ENCODE measurements at places on chromosomes 6 and 20.
A peak's percentile ranks its signal among the peaks of the same experiment; 100 is the strongest.

- no peak for DNase-seq
Observed at GRCh38 chr6:52261229-52261628, 16.9 kb upstream of the IL17F start.

DNA sequence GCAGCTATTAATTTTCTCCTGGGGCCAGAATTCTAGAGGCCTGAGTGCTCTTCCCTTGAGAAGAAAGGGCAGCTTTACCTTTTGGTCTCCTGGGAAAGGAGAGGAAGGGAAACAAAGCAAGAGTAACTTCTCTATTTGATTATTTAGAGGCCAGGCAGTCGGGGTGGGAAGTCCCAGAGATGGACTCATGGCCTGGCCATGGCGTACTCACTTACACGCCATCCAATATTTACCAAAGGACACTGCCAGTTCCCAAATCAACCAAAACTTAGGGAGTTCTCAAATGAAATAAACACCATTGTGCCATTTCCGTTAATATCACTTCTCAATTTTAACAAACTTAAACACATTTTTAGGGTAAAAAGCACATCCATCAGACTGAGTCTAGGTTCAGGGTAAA, 76.6 kb downstream of the CDS2 start:
- no peak for DNase-seq

DNA sequence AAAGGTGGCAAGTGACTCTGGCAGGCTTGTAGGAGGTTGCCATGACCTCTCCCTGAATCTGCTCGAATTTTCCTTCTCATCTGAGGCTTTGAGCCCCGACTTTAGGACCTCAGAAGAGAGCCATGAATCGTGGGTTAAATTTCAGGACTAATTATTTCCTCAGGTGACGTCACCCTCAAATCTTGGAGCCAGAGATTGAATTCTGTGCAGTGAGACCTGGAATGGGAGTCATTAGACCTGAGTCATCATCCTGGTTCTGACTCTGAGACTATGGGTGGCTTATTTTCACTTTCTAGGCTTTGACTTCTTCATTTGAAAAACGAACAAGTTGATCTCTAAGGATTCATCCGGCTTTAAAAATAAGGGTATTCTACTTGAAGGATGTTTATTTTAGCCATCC, 48.5 kb upstream of the PDYN start:
- DNase-seq, result no peak

- no peak for DNase-seq
Observed at GRCh38 chr6:42225029-42225339, 7.3 kb upstream of the MRPS10 start.

- DNase-seq, result no peak
Observed at GRCh38 chr20:64077094-64077493, 2.2 kb downstream of the RGS19 start.

DNA sequence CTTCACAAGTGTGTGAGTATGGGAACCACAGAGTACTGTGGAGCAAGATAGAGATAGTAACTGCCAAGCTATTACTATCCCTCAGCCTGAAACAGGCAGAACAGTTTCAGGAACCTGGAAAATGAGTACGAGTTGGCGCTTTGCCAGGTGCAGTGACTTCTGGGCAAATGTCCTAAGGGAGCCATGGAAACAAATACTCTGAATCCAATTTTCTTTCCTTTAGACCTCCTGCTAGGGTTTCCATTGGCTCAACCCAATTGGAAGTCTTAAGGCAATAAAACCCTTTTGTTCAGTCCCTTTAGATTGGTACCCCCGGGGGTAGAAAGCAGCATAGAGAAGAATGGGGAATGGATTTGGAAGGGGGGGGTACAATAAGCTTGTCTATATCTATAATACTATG, 205.0 kb upstream of the EPHA7 start:
- no peak for DNase-seq

- no peak for DNase-seq
Observed at GRCh38 chr6:139676718-139677117, 302.3 kb upstream of the CITED2 start.

- no peak for DNase-seq
Observed at GRCh38 chr6:111301946-111302345, 181.1 kb downstream of the REV3L start.

DNA sequence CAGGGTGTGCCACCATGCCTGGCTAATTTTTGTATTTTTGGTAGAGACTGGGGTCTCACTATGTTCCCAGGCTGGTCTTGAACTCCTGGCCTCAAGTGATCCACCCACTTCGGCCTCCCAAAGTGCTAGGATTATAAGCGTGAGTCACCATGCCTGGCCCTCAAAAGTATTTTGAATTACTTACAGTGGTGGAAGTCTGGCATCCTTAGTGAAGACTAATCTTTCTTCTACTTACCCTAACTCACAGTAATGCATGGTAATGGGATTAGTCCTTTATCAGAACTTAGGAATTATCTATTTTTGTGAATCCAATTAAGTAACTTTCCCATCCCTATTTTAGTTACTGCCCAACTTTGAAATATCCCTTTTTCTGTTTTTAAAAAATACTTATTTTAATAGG, 3.9 kb downstream of the RWDD1 start:
- no peak for DNase-seq

DNA sequence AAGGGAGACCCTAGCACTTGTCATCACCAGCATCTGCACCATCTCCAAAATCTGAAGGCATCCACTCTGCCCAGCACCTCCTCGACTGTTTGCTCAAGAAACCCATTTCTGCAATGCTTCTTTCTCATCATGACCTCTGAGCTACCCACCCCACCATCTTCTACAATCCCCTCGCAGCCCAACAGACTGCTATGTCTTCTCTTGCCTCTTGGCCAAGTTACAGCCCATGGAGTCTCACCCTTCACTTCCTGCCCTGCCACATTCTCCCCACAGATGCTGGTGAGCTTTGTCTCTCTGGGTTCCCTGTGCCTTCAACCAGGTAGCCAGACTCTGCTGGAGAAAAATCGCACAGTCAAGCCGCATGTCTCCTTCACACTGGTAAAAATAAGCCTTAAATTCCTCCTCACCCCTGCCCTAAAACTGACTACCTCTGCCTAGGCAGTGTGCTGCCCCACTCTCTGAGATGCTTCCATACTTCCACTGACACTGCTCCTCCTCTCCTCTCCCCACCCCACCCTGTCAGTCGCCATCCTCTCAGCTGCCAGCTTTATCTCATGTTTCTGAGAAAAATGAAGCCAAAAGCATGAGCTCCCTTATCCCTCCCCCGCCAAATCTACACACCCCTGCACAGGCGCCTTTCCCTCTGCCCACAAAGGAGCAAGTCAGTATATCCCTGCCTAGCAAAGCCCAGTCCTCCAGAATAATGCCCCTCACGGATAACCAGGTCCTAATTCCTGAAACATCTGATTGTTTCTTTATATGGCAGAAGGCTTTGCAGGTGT, 2.3 kb upstream of the TXNDC5 start:
- no peak for DNase-seq

DNA sequence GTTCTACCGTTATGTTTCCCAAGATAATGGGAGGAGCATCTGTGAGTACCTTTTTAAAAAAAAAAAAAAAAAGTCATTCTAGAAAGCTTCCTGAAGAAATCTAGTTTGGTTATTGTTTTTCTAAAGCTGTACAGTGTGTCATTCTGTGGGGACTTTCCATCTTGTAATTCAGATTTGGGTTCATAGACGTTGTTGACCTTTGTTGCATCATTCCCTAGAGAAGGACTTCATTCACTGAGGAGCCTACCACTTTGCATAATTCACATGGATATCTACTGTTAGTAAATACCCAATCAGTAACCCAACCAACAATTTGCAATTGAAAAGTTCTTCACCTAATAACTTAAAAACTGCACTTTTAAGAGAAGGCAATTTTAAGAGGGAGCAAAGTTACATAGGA, 60.1 kb downstream of the RPP40 start:
- DNase-seq, result no peak

DNA sequence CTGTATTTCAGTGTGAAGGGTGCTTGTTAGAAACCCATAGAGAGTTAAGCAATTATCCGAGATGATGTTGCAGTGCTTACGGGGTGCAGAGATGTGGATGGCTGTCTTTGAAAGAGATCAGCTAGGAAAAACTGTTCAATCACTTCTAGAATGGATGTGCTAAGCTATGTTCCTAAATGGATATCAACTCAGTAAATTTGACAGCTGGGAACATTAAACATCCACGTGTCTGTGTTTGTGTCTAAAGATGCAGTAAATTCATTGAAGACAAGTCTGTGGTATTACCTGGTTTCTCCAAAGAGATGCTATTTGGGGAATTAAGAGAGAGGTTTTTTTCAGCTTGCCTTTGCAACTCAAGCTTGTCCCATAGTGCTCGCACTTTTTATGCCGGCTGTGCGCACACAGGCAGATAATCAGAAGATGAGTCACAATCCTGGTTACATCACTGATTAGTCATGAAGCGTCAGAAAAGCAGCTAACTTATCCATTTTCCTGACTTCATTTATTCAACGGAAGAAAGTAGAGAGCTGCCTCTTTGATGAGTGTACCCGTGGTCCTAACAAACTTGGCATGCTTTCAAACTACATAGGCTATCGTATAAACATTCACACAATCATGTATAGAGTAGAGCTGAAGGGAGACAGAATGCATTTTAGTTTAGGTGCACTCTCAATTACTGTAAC, 691.7 kb upstream of the SLC35B3 start:
- no peak for DNase-seq

DNA sequence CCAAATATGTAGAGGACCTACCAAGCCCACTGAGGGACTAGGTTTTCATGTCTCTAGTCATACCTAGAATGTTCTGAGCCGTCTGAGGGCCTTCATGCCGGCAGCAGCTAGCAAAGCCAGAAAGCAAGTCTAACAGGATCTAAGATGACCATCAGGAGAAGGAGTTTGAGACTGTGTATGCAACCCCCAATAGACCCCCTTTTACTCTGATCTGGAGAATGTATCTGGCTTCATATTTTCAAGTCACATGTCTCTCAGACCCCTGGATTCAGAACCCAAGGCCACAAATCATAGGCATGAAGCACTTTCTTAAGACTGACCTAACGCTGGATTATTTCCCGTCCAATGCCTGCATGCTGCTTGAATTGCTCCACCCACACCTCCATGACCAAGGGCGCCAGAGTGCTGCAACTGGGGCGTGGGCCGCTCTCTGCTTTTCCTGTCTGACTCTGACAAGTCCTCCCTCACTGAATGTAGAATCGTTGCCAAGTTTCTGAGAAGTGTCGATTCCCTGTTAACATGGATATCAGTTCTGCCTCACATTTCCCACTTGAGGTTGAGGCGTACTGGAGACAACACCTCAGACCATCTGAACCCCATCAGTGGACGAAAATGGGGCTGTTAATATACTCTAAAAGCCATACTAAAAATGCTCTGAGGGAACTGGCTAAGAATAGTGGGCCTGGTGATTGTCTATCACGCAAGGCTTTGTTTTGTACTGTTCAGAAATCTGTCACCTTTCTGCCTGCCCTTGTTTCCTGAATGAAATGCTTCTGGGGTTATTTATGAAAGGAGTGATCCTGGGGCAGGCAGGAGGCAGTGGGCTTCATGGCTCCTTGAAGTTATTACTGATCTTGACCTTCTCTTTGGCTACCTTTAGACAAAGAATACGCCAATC, 23.9 kb upstream of the ASXL1 start:
- DNase-seq, result no peak

DNA sequence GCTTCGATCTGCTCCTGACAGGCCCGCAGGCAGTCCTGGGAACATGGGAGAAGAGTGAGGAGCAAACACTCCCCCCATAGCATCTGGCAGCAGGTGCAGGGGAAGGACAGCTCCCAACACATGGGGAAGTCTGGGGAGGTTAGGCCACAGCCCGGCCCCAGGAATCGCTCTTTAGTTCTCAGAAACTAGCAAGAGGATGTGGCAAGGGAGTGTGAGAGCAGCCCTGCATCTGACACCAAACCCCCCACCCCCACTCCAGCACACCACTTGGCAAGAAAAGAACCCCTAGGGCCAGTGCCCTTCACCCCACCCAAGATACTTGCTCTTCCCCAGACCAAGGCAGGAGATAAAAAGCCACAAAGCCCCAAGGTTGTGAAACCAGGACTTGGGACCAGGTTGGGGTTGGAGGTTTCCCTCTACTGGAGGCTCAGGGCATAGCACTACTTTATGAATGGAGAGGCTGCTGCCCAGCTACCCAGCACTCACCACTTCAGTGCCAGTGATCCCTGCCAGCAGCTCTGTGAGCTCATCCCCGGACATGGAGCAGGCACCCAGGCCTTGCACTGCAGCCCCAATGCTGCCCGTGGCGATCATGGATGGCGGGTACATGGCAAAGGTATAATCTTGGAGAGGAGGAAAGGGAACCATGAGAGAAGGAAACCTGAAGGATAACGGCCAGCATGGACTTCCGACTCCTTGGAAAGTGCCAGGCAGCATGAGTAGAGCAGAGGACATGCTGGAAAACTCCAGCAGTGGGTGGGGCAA, 5.4 kb downstream of the CCND3 start:
- peak; percentile 56 for DNase-seq

- no peak for DNase-seq
Observed at GRCh38 chr6:47743744-47744143, 38.1 kb upstream of the OPN5 start.

DNA sequence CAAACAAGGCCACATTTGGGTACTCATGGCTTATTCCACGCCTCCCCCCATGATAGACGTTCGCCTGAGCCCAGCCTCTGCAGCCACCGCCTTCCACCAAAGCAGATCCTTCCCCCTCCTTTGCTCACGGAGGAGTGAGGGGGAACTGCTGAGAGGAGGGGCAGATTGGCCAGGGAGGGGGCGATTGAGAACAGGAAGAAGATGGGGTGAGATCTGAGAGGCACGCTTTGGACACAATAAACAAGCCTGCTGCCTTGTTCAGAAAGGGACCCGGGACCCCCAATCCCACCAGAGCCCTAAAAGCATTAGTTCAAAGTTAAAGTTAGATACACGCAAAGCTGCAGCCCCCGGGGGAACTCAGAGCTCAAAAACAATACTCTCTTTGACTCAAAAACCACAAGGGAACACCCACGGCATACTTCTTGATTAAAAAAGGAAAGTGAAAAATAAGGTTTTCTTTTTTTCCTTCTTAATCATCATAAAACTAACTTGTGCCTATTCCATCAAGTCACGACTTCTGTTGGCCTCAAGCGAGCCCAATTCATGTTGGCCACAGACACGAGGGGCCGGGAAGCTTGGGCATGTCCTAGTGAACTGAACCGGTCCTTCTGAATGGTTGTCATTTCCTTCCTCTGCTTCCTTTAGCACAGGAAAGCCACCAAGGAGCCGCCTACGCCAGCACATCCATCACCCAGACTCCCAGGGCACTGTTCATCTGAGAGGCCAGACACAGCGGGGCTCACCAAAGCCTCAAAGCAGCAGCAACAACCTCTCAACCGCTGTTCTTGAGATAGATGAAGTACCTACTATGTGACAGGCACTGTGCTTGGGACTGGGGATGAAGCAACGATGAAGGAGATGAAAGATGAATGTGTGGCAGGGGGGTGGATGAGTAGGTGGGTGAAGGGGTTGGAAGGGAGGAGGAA, 44.7 kb downstream of the NFATC2 start:
- DNase-seq, result peak; percentile 51

- DNase-seq, result no peak
Observed at GRCh38 chr6:23089981-23090380, 520.6 kb downstream of the HDGFL1 start.

Data from stimulated activated CD4-positive, alpha-beta T cell treated with anti-CD3 and anti-CD28 coated beads, Interleukin-2, amount 100 ng/mL, for 48 hours (primary cell).